ENCODE measurements at places on chromosomes 6 and 20.

- no peak overlapping the region for H3K4me3 ChIP-seq
- H3K27me3 ChIP-seq: no peaks in the 10 kb centered on the region
- H3K27ac ChIP-seq: no peak overlapping the region
- DNase-seq: no peak
These were observed 34.3 kb downstream of the FYN start for GRCh38 chr6:111838749-111839484.

DNA sequence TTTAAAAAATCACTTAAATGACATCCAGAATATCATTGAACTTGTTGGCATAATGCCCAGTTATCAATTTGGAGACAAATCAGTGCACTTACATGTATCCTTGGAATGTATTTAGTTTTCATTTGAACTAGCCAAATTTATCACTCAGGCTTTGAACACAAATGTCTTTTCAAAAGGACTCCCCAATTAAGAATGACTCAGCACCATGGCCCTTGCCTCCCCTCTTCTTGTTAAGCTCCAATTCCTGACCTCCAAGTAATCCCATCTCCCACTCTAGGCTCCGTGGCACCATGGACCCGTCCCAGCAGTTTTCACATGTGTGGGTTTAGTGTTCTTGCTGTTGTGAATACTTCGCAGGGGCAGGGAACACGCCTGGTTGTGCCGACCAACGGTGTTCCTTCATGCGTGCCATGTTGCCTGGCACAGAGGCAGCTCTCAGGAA, 2.7 kb downstream of the AKAP12 start:
- H3K27me3 ChIP-seq: no peaks in the 10 kb centered on the region
- peak; percentile 37 for DNase-seq
- no peaks in the 10 kb centered on the region for H3K36me3 ChIP-seq
- peak overlapping the region; percentile 84 for H3K4me3 ChIP-seq

DNA sequence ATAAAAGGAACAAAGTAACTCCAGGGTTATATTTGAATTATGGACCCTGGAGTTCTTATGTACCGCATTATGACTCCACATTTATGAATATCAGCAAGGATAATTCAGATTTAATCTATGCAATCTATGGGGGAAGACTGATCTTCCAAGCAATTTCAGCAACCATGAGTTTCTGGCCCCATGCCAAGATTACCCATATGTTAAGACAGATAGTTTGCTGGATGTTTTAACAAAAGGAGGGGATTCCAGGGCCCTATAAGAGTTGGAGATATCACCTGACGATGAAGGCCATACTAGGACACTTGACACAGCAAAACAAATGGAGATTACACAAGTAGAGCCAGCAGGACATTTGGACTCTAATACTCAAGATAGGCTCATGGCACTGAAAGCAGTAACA, 45.9 kb upstream of the PLN start:
- DNase-seq: no peak
- H3K27ac ChIP-seq: no peak overlapping the region
- no peak overlapping the region for H3K4me3 ChIP-seq
- no peaks in the 10 kb centered on the region for H3K27me3 ChIP-seq
- H3K4me1 ChIP-seq: no peaks in the 10 kb centered on the region
- H3K36me3 ChIP-seq: no peaks in the 10 kb centered on the region

DNA sequence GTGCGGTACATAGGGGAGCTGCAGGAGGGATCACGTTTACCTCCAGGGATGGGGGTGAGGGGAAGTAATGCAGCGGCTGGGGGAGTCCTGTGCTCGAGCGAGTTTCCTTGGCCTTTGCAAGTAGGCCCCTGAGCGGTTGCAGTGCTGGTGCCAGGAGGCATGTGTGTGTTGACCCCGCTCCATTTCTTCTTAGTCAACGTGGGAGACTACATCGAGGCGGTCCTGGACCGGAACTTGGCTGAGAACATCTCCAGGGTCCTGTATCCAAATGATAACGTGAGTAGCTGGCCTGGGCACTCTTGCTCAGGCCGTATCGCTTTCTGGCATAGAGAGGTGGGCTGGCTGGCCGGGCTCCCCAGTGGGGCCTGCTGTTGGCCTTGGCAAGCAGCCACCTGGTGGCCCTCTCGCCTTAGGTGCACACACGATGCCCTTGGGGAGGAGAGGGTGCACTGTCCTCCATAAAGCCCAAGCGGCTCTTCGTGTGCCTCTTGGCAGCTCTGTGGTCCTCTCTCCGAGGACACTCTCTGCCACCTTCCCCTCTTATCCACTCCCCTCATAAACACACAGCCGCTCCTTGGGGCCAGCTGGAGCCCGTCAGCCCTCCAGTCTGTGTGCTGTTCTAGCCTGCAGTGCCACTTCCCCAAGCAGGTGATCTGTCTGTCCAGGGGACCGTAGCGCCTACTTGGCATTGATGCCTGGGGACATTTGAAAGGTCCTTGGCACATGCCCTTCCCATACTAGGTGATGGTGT, 29.3 kb downstream of the PYGB start:
- no peak overlapping the region for H3K27ac ChIP-seq
- no peaks in the 10 kb centered on the region for H3K27me3 ChIP-seq
- no peak overlapping the region for H3K4me3 ChIP-seq
- peaks cover 20% of the 10 kb centered on the region for H3K4me1 ChIP-seq
- peak; percentile 23 for DNase-seq

DNA sequence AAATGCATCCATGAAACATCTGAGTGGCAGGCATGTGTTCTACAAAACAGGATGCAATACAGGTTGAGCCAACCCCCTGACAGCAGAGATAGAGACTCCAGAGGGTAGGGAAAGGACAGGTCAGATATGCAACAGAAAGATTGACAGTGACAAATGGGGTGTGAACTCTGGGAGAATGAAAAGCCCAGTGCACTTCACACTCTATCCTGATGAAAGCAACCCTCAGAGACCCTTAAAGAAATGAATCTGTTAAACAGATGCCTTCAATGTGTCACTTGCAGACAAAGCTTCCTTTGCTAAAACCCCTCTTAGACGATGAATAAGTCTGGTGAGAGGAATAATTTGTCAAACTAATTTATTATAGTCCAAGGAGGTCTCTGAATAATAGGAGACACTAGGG, 89.9 kb downstream of the RFPL4B start:
- no peaks in the 10 kb centered on the region for H3K36me3 ChIP-seq
- H3K4me3 ChIP-seq: no peak overlapping the region
- no peaks in the 10 kb centered on the region for H3K27me3 ChIP-seq
- no peak overlapping the region for H3K27ac ChIP-seq
- peaks cover 22% of the 10 kb centered on the region for H3K4me1 ChIP-seq

- H3K4me3 ChIP-seq: no peak overlapping the region
- H3K27ac ChIP-seq: no peak overlapping the region
- H3K36me3 ChIP-seq: no peaks in the 10 kb centered on the region
- DNase-seq: no peak
- no peaks in the 10 kb centered on the region for H3K4me1 ChIP-seq
These were observed 28.3 kb upstream of the MDGA1 start for GRCh38 chr6:37725957-37726356.

DNA sequence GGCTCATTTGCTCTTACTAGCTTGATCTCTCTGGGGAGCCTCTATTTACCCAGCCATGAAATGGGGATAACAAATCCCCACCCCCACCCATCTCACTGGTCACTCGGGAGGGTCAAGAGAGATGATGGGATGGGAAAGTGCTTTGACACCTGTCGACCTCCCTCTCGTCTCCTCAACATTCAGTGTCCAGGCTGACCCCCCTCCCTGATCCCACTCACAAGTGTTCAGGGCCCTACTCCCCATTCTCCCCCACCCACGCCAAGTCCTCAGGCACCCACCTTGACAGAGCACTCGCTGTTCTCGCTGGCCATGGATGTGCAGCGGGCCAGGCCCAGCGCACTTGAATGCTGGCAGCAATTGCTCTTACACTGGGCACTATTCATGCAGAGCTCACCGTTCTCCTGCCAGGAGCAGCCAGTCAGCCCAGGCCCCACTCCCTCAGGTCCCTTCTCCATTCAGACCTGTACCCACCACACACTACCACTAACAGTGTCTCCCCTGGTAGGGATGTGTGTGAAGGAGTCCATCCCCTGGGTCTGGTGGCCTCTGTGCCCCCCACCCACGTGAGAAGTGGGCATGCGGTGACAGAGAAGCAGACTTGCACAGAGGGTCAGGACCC, 1.6 kb downstream of the CLPS start:
- no peaks in the 10 kb centered on the region for H3K27me3 ChIP-seq
- H3K4me1 ChIP-seq: no peaks in the 10 kb centered on the region
- H3K4me3 ChIP-seq: no peak overlapping the region
- DNase-seq: no peak
- H3K27ac ChIP-seq: no peak overlapping the region

GRCh38 chr6:20751293-20751935, 217.2 kb downstream of the CDKAL1 start:
- no peak for DNase-seq
- no peak overlapping the region for H3K27ac ChIP-seq
- no peaks in the 10 kb centered on the region for H3K27me3 ChIP-seq

- peaks cover 23% of the 10 kb centered on the region for H3K4me1 ChIP-seq
- no peaks in the 10 kb centered on the region for H3K36me3 ChIP-seq
- H3K27ac ChIP-seq: no peak overlapping the region
- no peaks in the 10 kb centered on the region for H3K27me3 ChIP-seq
- no peak overlapping the region for H3K4me3 ChIP-seq
These were observed 4.2 kb upstream of the POU3F2 start for GRCh38 chr6:98830146-98830545.

DNA sequence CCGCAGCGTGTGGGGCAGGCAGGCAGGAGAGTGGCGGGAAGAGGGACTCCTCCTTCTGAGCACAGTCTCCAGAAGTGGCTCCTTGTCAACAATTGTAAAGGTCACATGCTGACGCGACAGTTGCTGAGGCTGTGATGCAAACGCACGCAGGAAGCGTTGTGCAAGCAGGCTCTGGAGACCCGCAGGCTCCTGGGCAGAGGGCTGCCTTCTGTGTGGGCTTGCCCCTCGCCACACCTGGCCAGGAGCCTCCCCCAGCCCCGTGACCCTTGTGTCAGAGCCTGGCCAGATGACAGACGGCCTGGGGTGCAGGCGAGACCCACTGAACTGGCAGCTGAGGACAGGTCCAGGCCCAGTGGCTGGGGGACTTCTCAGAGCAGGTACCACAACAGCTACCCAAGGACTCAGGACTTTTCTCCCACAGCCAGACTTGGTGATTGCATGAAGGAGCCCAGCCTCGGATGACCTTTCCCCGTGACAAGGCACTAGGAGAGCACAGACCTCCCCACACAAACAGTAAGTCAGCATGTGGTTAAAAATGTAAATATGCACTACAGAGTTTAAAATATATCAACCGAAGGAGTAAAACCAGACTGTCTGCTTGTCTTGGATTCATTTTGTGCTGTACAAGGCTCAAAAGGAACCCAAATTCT, 222.1 kb upstream of the RREB1 start:
- H3K4me3 ChIP-seq: no peak overlapping the region
- no peak overlapping the region for H3K27ac ChIP-seq
- peak; percentile 38 for DNase-seq
- H3K4me1 ChIP-seq: peaks cover 11% of the 10 kb centered on the region

- H3K4me3 ChIP-seq: no peak overlapping the region
- peaks cover 7% of the 10 kb centered on the region for H3K4me1 ChIP-seq
- H3K36me3 ChIP-seq: no peaks in the 10 kb centered on the region
- H3K27me3 ChIP-seq: no peaks in the 10 kb centered on the region
- H3K27ac ChIP-seq: no peak overlapping the region
These were observed 3.1 kb upstream of the HINT3 start for GRCh38 chr6:125953502-125953875.

- H3K4me1 ChIP-seq: no peaks in the 10 kb centered on the region
- DNase-seq: no peak
- no peak overlapping the region for H3K4me3 ChIP-seq
- H3K27ac ChIP-seq: no peak overlapping the region
These were observed 15.3 kb upstream of the EXOC2 start for GRCh38 chr6:708237-708598.

- H3K36me3 ChIP-seq: no peaks in the 10 kb centered on the region
- H3K4me3 ChIP-seq: no peak overlapping the region
- H3K27ac ChIP-seq: no peak overlapping the region
- H3K27me3 ChIP-seq: no peaks in the 10 kb centered on the region
These were observed 216.0 kb downstream of the GJA1 start for GRCh38 chr6:121651420-121651819.

DNA sequence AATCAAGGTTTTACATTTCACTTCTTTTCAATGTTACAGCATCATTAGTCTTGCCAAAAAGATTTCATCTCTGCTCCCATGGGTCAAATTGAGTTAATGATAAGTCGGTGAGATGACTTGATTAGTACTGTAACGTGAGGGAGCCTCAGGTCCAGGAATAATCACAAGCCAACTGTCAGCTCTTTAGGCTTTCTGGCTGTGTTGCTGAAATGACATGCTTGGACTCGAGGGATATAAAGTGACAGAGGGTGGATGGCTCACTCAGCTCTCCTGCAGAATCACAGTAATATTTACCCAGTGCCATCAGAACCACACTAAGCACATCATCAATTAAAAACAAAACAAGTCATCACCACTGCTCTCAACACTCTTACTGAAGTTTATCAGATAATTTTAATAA, 196.2 kb upstream of the THEMIS start:
- H3K27ac ChIP-seq: no peak overlapping the region
- no peaks in the 10 kb centered on the region for H3K36me3 ChIP-seq
- DNase-seq: no peak
- no peak overlapping the region for H3K4me3 ChIP-seq

- H3K27me3 ChIP-seq: no peaks in the 10 kb centered on the region
- no peak overlapping the region for H3K4me3 ChIP-seq
- no peaks in the 10 kb centered on the region for H3K36me3 ChIP-seq
- H3K4me1 ChIP-seq: no peaks in the 10 kb centered on the region
These were observed 48.7 kb downstream of the DNAAF9 start for GRCh38 chr20:3358676-3359340.

DNA sequence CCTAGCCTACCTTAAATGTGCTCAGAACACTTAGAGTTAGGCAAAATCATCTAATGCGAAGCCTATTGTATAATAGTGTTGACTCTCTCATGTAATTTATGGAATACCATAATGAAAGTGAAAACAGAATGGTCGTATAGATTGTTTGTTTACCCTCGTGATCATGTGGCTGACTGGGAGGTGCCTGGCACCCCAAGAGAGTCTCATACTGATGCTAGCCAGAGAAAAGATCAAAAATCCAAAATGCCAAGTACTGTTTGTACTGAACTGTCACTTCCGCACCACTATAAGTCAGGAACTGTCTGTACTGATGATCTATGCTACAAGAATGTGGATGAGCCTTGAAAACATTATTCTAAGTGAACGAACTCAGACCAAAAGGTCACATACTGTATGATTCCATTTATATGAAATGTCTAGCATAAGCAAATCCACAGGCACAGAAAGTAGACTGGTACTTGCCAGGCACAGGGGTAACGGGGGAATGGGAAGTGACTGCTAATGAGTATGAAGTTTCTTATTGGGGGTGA, 22.4 kb downstream of the ZMYND8 start:
- no peaks in the 10 kb centered on the region for H3K36me3 ChIP-seq
- H3K27ac ChIP-seq: peak overlapping the region; percentile 88
- H3K4me1 ChIP-seq: peaks cover 77% of the 10 kb centered on the region
- no peak for DNase-seq

DNA sequence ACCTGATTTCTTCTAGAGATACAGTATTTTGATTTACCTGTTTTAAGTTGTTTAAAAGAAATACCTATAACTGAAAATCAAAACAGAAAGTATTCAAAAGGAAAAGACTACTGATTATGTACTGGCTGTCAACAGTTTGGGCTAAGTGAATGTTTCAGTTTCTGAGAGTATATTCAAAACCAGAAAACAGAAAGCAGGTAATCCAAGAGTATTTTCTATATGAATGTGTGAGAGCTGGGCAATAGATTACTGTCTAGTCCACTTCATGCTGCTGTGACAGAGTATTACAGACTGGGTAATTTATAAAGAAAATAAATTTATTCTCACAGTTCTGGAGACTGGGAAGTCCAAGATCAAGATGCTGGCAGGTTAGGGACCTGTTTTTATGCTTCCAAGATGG, 261.0 kb downstream of the ARHGAP18 start:
- H3K36me3 ChIP-seq: no peaks in the 10 kb centered on the region
- H3K4me1 ChIP-seq: no peaks in the 10 kb centered on the region
- no peak for DNase-seq
- no peak overlapping the region for H3K4me3 ChIP-seq
- H3K27ac ChIP-seq: no peak overlapping the region
- H3K27me3 ChIP-seq: no peaks in the 10 kb centered on the region

All from testis (tissue), 5 donors.